Glutamatergic neuron (in vitro differentiated cells): ENCODE measurements at places on chromosomes 7 and 10. TPM values are rescaled to one million over a fixed set of nuclear protein-coding genes. Genes with fewer than 3 reads are reported as not detected.

Gene ICA1
- total RNA-seq = 9.8 TPM

DNA sequence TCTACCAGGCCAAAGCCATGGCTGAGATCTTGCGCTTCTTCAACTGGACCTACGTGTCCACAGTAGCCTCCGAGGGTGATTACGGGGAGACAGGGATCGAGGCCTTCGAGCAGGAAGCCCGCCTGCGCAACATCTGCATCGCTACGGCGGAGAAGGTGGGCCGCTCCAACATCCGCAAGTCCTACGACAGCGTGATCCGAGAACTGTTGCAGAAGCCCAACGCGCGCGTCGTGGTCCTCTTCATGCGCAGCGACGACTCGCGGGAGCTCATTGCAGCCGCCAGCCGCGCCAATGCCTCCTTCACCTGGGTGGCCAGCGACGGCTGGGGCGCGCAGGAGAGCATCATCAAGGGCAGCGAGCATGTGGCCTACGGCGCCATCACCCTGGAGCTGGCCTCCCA, 142.7 kb downstream of the GRM3 start:
- DNase-seq = no peak

DNA sequence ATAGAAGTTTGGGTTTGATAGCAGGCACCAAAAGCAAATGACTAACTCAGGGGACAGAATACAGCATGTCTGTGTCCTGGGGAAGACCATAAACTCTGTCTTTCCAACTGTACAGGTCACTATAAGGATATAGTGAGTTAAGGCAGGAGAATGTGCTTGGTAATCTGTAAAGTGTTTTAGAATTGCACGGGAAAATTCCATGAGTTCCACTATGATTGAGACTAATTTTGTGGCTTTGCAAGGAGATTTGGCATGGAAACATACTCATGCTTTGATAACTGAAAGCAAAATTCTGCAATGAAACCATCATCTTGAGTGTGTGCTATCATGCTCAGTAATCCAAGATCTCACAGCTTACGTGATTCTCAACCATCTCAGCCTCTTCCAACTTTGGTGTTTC, 152.6 kb downstream of the PKD1L1 start:
- no peak for DNase-seq

Gene PRRT4
- total RNA-seq = not detected

DNA sequence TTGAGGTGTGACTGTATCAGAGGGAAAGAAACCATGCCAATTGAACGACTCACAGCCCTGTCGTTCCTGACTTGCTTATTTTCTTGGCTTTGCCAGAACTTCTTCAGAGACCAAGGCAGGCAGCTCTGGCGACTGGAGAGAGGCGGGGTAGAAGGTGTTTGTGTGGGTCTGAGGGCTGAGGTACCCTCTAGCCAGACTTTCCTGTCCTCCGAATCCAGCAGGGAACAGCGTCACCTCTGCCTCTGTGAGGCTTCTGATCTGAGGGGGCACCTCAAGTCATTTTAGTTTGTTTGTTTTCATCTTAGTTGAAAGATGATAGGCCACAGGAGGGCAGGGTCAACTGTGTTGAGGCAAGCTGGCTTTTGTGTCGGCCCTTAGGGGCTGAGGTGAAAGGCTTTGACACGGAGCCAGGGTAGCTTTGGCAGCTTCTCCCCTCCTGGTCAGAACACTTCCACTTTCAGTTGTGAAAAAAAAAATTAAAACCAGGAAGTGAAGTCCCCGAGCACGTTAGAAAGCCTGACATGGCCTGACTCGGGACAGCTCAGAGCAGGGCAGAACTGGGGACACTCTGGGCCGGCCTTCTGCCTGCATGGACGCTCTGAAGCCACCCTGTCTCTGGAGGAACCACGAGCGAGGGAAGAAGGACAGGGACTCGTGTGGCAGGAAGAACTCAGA, 1.9 kb downstream of the ACSL5 start:
- DNase-seq = no peak

- DNase-seq = no peak
Measured at GRCh38 chr7:101882595-101883564, 65.5 kb downstream of the CUX1 start.

GRCh38 chr10:33616956-33617355, 282.5 kb upstream of the NRP1 start:
- DNase-seq = no peak

GRCh38 chr7:24891311-24891735, 88.7 kb downstream of the OSBPL3 start:
- no peak for DNase-seq

Gene MSMB
- not detected for total RNA-seq

Gene PNLIPRP3
- total RNA-seq = not detected

GRCh38 chr10:110403593-110403992, 94.1 kb upstream of the DUSP5 start:
- no peak for DNase-seq

- no peak for DNase-seq
Measured at GRCh38 chr10:124939290-124939689, 2.6 kb upstream of the ZRANB1 start.

DNA sequence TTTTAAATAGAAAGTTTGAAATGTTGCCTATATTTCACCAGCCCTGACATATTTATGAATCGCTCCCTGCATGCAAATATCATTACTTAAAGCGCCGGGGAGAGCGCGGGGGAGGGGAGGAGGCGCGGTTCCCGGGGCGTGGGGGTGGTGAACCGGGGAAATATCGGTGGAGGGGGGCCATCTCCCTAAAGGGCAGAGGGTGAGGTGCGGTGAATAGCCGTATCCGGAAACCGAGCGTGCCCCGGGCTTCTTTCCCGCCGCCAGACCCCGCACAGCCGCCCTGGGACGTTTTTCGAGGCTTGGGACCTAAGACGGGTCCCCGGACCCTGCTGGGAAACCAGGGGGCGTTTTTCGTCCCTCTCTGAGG, 6.9 kb upstream of the ZNF503 start:
- peak; percentile 47 for DNase-seq

Gene LEP
- total RNA-seq = not detected

Gene NSUN6
- total RNA-seq = 20.7 TPM
